ENCODE measurements at places on chromosomes 1 and 21.
A peak's percentile ranks its signal among the peaks of the same experiment; 100 is the strongest.

DNA sequence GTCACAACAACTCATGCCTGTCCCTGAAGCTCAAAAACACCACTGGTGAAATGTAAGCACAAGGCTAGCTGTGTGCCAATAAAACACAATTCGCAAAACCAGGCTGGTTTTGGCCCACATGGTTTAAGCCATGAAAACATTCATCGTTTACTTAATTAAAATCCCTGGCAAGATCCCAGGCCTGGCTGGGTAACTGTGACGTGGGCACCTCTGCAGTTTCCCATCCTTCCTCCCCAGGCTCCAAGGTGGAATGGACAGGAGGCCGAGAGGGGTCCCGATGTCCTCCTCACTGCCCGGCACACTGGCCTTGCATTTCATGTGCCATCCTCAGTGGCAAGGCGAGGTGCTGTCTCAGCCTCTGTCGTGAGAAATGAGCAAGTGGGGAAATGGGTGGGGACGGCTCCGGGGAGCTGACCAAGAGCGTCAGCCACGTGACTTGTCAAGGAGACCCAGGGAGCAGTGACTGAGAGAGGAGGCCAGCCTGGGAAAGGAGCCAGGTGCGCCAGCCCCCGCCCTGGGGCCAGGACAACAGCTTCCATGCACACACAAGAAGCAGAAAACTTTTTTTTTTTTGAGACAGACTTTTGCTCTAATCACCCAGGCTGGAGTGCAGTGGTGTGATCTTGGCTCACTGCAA is 153.1 kb upstream of the RAB4A start:
- no peak for DNase-seq

DNA sequence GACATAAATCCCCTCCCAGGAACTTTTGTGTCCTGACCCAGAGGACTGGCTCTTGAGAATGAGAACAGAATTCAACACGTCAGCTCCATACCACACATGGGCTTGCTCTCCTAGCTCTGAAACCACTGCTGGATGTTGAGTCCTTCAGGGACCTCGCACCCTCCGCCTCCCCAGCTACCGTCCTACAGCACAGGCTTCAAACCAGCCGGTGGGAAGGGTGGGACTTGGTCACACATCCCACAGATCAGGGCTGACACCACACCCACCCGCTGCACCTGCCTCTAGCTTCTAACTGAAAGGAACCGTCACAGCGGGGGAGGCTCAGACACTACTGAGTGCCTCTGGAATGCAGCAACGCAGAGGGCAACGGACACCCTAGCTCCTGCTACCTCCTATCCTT is 24.0 kb downstream of the MRAP start:
- DNase-seq: no peak

DNA sequence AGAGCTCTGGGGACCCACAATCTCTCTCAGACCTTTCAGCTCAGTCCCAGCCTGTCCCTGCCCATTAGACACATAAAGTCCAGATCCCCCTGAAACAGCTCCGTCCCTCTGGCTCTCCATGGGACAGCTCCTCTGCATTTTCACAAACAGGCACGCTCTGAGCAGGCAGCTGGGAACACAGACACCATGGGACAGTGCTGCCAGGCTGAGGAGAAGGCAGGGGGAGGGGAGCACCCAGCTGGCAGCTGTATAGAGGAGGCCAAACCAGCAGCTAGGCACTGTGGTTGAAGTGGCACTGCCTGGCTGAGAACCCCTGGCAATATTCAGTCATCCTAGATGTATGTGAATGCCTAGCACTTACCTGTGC is 2.0 kb downstream of the TMEM63A start:
- DNase-seq: peak; percentile 29

DNA sequence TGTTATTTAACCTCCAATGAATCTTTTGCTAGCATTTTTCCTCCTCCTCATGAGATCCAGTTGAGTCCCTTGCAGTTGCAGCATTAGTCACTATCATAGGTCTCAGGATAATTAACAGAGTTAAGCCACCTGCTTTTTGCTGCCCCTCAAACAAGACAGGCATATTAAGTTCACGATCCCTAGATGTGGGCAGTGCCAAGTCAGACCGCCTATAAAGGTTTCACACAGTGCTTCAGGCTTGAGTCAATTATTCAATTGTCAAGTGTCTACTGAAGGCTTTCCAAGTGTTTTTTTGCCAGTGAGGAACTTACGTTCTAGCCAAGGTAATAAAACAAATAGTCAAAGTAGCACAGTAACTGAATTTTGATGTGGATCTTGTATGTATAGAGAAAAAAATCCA is 175.0 kb downstream of the DAB1 start:
- DNase-seq: no peak

DNA sequence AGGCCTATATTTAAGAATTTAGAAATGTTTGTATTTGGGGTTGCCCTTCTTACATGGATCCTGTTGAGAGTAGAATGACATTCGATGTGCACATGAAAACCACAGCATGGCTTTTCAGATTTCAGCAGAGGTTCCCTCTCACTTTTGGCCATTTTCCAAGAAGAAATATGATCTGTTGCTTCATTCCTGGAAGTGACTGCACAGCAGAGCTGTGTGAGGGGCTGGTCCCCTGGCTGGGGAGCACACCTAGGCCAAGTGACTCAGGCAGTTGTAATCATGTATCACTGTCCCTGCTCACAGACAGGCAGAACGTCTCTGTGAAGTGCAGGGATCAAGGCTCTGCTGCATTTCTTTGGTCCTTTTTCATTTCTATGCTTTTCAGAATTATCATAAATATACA is 32.3 kb downstream of the AGT start:
- peak; percentile 88 for DNase-seq

GRCh38 chr1:160767395-160768294 is 28.3 kb upstream of the LY9 start:
- no peak for DNase-seq

- DNase-seq: no peak
These were observed 15.7 kb upstream of the RASSF5 start for GRCh38 chr1:206491616-206492015.

DNA sequence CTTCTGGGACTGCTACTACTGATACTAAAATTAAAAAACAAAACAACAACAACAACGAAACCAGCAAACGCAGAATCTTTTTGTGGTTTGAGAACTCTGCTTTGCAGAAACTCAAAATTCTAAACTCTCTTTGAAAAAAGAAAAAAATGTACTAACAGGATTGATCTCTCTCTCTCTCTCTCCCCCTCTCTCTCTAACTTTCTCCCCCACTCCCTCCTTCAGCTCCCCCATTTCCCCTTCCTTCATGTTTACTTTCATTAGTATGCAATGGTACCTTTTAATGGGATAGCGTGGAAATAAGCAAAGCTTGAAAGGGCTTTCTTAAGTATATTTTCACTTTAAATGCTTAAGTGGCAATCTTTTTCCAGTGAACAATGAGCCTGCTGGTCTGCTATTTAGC is 562.6 kb upstream of the ADGRL2 start:
- DNase-seq: no peak

GRCh38 chr1:29924017-29924431 is 687.7 kb downstream of the PTPRU start:
- DNase-seq: no peak

DNA sequence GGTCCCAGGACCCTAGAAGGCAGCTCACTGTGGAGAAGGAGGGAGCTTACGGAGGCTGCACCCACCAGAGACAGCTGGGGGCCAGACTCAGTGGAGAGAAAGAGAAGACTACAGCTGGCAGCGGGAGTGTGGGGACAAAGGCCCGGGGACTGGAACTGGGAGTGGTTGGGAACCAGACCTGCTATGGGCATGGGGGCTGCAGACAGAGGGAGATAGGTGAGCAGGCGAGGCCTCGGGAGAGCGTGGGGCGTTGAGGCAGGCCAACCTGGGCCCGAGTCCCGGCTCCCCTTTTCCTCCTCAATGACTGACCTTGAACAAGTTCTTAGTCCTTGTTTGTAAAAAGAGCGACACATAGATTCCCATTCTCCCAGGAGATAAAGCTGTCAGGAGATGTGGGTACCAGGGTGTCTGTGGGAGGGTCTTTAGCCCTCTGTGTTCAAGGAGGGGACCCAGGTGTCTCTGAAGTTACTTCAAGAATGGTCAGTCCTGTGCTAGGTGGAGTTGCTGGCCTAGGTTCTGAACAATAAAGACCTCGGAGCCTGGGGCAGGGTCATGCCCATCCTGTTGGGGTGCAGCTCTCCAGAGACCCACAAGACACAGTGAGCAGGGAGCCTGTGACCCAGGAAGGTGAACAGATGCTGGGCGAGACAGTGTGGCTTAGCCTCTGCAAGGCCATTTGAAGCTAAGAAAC is 87.9 kb downstream of the ITPKB start:
- no peak for DNase-seq

Data from NCI-H1694 (cell line).